Activated T-helper 1 cell treated with anti-CD3 and anti-CD28 coated beads, Interleukin-12 subunit alpha, Interleukin-12 subunit beta, Interleukin-2, Interleukin-4 antibody, amounts not matched to agents 30 ng/mL and 10 ng/mL and 1 ng/mL, durations not matched to agents 14 hours and 24 hours and 36 hours (primary cell): ENCODE measurements at places on chromosomes 5 and 9.

DNA sequence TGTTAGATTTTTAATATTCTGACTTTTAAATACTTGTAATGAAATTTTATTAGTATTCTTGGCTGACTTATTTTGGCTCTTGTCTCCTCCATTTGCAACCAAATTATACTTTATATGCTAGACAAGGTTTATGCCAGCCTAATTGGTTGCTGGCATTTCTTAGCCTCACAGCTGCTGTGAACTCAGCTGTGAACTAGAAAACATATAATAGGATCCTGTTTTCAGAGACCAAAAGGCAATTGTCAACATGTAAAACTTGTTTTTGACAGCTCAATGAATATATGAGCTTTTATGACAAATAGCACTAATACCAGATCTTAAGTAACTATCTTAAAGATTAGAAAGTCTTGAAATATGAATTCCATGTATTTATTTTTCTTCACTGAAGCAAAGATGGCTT is 25.9 kb downstream of the KIF2A start:
- peaks cover 21% of the 10 kb centered on the region for H3K36me3 ChIP-seq
- no peak overlapping the region for H3K4me3 ChIP-seq
- no peaks in the 10 kb centered on the region for H3K27me3 ChIP-seq
- H3K27ac ChIP-seq, result no peak overlapping the region

GRCh38 chr5:1515921-1516571 is 7.7 kb downstream of the LPCAT1 start:
- H3K27me3 ChIP-seq, result no peaks in the 10 kb centered on the region
- H3K36me3 ChIP-seq, result peaks cover 9% of the 10 kb centered on the region
- no peak overlapping the region for H3K4me3 ChIP-seq

DNA sequence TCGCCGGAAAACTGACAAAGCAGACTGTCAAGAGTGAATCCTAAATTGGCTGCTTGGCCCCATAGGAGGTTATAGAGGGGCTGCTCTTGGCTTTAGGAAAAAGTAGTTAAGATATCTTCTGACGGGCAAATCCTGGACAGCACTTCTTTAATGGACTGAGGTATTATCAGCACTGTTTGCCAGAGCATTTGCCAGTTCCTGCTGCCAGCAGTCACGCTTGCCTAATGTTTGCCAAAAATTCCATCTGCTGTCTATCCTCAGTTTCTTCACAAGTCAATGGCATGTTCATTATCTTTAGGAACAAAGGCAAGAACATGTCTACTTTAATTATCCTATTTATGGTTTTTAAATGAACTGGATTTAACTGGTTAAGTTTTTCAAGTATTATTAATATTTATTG is 25.8 kb upstream of the SREK1 start:
- no peak for DNase-seq
- no peak overlapping the region for H3K27ac ChIP-seq
- no peak overlapping the region for H3K4me3 ChIP-seq
- no peaks in the 10 kb centered on the region for H3K27me3 ChIP-seq
- H3K36me3 ChIP-seq, result no peaks in the 10 kb centered on the region

- no peaks in the 10 kb centered on the region for H3K36me3 ChIP-seq
- peaks cover 4% of the 10 kb centered on the region for H3K27me3 ChIP-seq
- DNase-seq, result no peak
- no peaks in the 10 kb centered on the region for H3K4me1 ChIP-seq
- H3K4me3 ChIP-seq, result no peak overlapping the region
These were observed 133.2 kb upstream of the ZNF618 start for GRCh38 chr9:113742878-113743277.

GRCh38 chr5:172078726-172079345 is 72.4 kb upstream of the FBXW11 start:
- peak overlapping the region; percentile 71 for H3K27ac ChIP-seq
- peaks cover 59% of the 10 kb centered on the region for H3K36me3 ChIP-seq
- DNase-seq, result no peak
- no peaks in the 10 kb centered on the region for H3K27me3 ChIP-seq

DNA sequence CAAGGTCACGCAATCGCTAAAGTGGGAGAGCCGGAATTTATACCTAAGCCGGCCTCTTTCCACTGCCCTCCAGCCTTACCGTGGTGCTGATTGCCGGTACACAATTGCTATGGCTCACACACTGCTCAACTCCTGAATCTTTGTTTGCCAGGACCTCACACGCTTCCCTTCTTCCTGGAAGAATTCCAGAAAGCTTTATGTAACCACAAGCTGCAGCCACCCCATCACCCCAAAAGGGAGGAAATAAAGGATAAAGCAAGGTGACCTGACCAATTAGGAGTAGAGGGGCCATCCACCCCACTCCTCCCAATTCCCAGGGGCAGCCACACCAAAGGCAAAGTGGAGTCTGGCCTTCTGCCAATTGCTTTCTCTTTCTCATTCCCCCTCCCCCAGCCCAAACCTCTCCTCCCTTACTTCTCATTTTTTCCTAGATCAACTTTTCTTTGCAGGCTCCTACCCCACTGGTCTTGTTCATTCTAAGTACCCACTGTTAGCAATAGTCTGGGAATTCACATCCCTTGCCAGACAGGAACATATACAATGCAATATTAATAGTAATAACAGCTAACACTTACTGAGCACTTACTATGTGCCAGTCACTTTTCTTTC is 18.0 kb upstream of the CDC23 start:
- no peak overlapping the region for H3K4me3 ChIP-seq
- no peak overlapping the region for H3K27ac ChIP-seq
- no peak for DNase-seq
- no peaks in the 10 kb centered on the region for H3K36me3 ChIP-seq

DNA sequence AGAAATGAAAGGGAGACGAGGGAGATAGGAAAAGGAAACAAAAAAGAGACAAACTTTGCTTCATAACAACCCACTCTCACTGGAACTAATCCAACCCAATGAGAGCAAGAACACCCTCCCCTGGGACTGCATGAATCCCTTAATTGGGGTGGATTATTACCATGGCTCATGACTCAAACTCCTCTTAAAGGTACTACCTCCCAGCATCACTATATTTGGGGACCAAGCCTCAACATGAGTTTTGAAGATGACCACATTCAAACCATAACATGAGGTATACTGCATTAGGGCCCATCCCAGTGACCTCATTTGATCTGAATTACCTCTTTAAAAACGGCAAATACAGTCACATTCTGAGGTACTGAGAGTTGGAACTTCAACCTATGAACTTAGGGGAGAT is 8.0 kb downstream of the MTAP start:
- H3K27ac ChIP-seq, result no peak overlapping the region
- H3K4me1 ChIP-seq, result peaks cover 39% of the 10 kb centered on the region
- H3K36me3 ChIP-seq, result peaks cover 33% of the 10 kb centered on the region
- no peak overlapping the region for H3K4me3 ChIP-seq

DNA sequence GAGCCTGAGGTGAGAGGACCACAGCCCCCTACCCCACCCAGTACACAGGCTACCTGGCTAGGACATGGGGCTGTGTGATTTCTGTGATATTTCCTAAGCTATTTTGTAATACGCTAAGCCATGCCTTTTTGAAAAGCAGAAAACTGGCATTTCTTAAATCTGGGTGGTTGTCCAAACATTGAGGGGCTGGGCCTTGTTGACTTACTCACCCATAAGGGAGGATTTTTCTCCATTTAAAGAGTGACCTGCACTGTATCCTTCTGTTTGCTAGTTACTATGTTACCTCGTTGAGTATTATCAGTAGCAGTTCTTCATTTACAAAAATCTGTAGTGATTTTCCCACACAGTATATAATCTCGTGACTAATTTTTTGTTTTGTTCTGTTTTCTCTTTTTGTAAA is 117.5 kb upstream of the OTULINL start:
- DNase-seq, result no peak
- no peak overlapping the region for H3K4me3 ChIP-seq
- H3K36me3 ChIP-seq, result no peaks in the 10 kb centered on the region
- no peaks in the 10 kb centered on the region for H3K27me3 ChIP-seq
- no peaks in the 10 kb centered on the region for H3K4me1 ChIP-seq

DNA sequence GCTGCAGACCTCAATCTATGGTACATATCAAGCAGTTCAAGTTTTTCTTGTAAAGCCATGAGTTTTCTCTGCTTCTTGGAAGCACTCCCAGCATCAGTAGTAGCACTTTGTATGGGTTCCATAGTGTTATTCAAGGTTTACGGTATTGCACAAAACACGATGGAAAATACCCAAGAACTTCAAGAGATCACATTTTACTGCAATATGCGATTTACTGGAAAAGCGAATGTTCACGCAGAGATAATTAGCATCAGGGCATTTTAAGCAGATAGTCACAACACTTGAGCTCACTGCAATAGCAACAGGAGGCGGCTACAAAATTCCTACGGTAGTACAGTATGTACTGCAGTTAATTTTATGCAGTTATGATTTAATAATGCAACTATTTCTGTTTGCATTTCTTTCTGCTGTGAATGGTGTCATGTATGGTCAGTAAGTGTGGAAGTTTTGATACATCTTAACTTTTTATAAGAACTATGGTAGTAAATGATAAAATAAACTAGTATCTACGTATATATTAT is 200.8 kb downstream of the SMARCA2 start:
- no peak overlapping the region for H3K27ac ChIP-seq
- DNase-seq, result no peak
- H3K4me3 ChIP-seq, result no peak overlapping the region

- H3K4me3 ChIP-seq, result no peak overlapping the region
- peaks cover 13% of the 10 kb centered on the region for H3K27me3 ChIP-seq
- no peak overlapping the region for H3K27ac ChIP-seq
- H3K36me3 ChIP-seq, result no peaks in the 10 kb centered on the region
- DNase-seq, result peak; percentile 4
These were observed 160.1 kb downstream of the GHR start for GRCh38 chr5:42583322-42583721.

DNA sequence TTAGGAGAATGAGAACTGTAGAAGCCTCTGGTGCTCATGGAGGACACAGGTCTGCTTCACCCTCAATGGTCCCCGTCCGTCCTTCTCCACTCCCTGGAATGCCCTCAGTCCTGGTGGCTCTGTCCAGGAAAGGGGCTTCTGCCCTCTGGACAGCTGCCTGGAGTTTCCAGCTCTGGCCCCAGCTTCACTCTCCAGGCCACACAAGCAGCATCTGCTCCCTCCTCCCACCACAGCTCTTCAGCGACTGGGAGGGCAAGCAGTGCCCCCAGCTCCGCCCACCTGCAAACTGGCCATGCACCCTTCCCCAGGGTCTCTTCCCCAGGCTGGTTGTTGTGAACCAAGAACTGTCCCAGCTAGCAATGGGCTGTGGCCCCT is 4.7 kb downstream of the SARDH start:
- H3K4me3 ChIP-seq, result no peak overlapping the region
- no peaks in the 10 kb centered on the region for H3K27me3 ChIP-seq
- no peak overlapping the region for H3K27ac ChIP-seq
- no peaks in the 10 kb centered on the region for H3K4me1 ChIP-seq
- H3K36me3 ChIP-seq, result no peaks in the 10 kb centered on the region
- no peak for DNase-seq

GRCh38 chr9:27019589-27019988 is 14.1 kb upstream of the LRRC19 start:
- no peak for DNase-seq
- no peak overlapping the region for H3K4me3 ChIP-seq
- no peak overlapping the region for H3K27ac ChIP-seq
- no peaks in the 10 kb centered on the region for H3K27me3 ChIP-seq
- no peaks in the 10 kb centered on the region for H3K4me1 ChIP-seq

DNA sequence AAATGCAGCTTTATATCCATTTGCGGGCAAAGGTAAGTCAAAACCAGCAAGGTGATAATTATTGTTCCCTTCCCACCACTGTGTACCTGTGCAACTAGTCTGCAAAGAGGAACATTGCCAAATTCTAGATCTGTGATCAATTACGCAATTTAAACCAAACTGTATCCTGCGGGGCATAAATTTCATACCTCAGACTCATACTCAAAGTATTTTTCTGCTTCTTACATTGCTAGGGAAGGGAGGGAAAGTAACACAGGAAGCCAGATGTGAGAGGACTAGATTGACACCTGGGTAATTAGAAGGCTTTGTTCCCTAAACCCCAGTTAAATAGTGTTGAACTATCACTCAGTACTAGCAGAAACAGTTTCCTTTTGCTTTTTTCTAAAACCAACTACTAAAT is 240.2 kb upstream of the ZNF608 start:
- no peak overlapping the region for H3K27ac ChIP-seq
- no peak for DNase-seq
- no peaks in the 10 kb centered on the region for H3K36me3 ChIP-seq

GRCh38 chr5:107247427-107247826 is 423.3 kb downstream of the EFNA5 start:
- H3K36me3 ChIP-seq, result no peaks in the 10 kb centered on the region
- no peaks in the 10 kb centered on the region for H3K4me1 ChIP-seq
- no peak overlapping the region for H3K27ac ChIP-seq

DNA sequence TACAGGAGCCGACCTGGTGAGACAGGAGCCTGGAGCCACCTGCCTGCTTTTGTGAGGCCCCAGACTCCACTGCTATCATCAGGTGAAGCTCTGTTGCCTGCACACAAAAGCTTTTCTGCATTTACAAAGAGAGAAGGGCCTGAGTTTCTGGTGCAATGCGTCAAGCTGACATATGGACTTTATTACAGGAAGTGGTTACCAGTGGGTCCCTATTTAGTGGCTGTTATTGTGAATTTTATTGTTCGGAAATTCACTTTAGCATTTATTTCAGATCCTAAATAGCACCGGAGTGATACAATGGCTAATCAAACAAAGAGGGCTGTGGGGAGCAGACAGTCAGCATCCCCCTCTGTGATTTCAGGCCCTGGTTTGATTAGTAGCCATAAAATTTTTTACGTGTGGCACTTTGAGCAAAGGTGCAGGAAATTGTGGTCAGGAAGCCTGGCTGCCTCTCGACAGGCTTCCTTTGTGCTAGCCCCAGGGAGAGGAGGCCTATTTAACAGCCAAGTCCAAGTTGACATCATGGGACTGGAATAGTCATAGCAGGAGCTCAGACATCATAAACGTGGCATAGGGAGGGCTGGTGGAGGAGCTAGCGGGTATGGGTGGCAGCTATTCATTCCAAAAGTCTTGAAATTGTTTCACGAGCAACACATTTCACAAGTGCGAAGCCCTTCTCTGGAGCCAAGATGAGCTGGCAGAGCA is 8.4 kb downstream of the TGFBI start:
- H3K27ac ChIP-seq, result no peak overlapping the region
- no peak overlapping the region for H3K4me3 ChIP-seq
- peaks cover 17% of the 10 kb centered on the region for H3K4me1 ChIP-seq
- DNase-seq, result peak; percentile 5
- no peaks in the 10 kb centered on the region for H3K27me3 ChIP-seq
- peaks cover 2% of the 10 kb centered on the region for H3K36me3 ChIP-seq

GRCh38 chr5:89769975-89770374 is 639.6 kb downstream of the CETN3 start:
- no peak overlapping the region for H3K4me3 ChIP-seq
- no peaks in the 10 kb centered on the region for H3K27me3 ChIP-seq
- no peak overlapping the region for H3K27ac ChIP-seq
- no peak for DNase-seq

DNA sequence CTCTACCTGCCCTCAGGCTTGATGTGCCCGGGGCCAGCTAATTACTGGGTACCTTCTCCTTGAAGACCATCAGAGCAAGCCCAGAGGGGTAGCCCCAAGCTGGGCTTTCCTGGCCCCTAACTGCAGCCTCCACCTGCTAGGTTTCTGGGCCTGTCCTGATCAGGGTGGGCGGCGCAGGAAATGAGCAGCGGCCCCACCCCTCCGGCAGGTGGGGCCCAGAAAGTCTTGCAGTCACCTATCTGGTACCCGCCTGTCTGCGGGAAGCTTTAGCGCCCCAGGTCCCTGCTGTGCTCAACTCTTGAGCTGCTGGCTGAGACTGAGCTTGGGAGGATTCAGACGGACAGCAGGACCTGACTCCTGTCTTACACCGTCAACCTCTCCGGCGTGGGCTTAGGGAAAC is 37.1 kb upstream of the LHX2 start:
- H3K36me3 ChIP-seq, result no peaks in the 10 kb centered on the region
- H3K4me3 ChIP-seq, result no peak overlapping the region
- H3K27ac ChIP-seq, result no peak overlapping the region
- DNase-seq, result no peak
- H3K4me1 ChIP-seq, result no peaks in the 10 kb centered on the region
